ENCODE measurements at places on chromosomes 11 and 22. TPM values are rescaled to one million over a fixed set of nuclear protein-coding genes. Genes with fewer than 3 reads are reported as not detected.

Gene SPDYC
- total RNA-seq = not detected

Gene NUP50
- 56.7 TPM for total RNA-seq

Gene C22orf31
- not detected for total RNA-seq

Gene NOX4
- total RNA-seq = 19.8 TPM

Gene PIWIL4
- total RNA-seq = 0.18 TPM

Data from endothelial cell of coronary artery (primary cell).